ENCODE measurements at places on chromosomes 6 and 20.

DNA sequence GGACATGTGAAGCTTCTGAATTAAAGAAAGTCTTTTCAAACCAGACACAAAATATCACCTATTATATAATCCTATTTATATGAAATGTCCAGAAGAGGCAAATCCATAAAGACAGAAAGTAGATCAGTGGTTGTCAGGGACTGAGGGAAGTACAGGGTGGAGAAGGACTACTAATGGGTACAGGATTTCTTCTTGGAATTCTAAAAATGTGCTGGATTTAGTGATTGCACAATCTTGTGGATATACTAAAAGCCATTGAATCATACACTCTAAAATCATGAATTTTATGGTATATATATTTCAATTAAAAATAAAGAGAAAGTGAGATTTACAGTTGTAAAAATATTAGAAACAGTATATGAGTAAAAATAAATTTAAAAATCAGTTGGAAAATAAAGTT is 18.7 kb upstream of the MC3R start:
- DNase-seq, result no peak

DNA sequence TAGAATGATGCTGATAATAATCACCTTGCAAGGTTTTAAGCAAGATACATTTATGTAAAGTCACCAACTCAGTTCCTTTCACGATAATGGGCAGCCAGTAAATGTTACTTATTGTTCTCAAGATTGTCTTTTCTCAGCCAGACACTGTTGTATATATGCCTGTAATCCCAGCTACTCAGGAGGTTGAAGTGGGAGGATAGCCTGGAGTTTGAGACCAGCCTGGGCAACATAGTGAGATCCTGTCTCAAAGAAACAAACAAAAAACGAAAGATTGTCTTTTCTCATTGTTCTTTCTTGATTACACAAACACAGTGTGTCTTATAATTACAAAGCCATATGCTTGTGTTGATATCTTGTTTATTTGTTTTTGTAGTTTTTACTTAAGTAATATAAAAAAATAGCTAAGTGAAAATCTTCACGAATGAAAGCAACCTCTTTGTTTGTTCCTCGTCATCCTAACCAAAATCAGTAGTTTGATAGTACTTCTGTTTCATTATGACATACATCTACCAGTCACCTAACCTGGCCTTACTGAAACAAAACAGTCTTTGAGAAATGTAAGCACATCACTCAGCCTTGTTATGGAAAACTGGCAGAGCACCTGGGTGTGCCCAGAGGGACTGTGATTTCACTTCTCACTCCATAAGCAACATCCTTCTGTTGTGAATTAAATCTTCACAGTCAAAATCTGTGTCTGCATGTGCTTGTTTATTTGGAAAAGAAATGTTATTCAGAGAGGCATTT is 436.2 kb upstream of the SOX4 start:
- DNase-seq, result no peak

DNA sequence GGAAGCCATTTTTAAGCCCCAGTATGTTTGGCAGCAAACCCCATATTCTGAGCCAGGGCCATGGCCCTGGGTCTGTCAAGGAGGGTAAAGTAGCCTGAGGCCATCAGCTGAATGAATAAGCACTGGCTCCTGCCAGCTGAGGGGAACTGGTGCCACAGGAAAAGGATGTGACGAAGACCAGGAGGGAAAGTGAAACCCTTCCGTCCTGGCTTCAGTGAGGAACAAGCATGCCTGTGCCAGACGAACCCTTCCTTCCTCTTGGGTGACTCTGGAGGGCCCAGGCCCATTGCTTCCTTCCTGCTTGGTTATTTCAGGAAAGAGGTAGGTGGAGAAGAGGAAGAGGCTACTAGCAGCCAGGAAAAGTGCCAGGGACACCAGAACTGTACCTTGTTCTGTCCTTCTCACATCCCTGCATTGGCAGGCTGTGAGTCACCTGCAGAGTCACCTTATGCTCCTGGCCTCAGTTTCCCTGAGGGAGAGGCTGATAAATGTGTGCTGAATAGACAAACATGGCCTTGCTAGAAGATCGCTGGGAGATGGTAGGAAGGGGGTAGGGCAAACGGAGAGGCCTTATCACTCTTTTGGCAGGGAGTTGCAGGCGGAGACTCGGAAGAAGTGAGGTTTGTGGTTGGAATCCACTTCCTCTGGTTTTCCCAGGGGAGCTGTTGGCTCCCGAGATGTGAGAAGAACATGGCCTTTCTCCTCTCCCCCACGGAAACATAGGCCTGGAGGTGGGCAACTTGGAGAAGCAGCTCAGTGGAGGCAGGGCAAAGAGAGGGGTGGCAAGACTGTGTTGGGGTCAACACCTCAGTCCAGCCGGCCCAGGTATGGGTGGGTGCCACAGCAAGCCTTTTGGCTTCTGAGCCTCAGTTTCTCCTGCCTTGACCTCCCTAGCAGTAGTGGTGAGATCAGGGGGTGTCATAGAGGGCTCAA is 37.4 kb downstream of the COX4I2 start:
- no peak for DNase-seq

DNA sequence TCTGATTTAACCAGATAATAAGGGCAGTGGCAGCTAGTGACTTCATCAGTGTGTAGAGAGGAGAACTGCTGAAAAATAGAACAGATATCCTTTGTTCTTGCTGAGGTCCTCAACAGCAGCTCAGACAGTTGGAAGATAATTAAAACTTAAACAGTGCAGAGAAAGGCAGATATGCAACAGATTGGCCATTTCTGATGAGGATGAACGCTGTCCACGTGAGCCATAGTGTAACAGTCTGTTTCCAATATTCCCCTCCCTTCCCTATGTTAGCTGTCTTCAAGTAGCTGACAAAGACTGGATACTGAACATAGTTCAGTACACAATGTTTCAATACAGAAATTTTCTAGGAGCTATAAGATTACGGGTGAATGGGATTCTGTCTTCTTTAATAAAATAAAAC is 291.4 kb downstream of the BTBD9 start:
- no peak for DNase-seq

DNA sequence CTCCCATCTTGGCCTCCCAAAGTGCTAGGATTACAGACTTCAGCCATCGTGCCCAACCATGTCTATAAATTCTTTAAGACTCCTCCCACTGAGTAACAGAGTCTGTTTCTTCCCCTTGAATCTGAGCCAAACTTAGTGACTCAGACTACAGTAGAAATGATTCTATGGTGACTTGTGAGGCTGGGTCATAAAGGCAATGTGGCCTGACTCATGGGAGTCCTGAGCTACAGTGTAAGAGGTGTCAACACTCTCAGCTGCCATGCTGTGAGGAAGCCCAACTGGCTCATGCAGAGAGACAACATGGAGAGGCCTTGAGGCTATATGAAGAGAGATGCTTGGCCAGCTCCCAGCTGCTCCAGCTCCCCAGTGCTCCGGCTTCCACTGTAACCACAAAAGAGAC is 5.2 kb upstream of the NRSN2 start:
- DNase-seq, result no peak

GRCh38 chr6:39905640-39905975 is 28.7 kb downstream of the MOCS1 start:
- no peak for DNase-seq

DNA sequence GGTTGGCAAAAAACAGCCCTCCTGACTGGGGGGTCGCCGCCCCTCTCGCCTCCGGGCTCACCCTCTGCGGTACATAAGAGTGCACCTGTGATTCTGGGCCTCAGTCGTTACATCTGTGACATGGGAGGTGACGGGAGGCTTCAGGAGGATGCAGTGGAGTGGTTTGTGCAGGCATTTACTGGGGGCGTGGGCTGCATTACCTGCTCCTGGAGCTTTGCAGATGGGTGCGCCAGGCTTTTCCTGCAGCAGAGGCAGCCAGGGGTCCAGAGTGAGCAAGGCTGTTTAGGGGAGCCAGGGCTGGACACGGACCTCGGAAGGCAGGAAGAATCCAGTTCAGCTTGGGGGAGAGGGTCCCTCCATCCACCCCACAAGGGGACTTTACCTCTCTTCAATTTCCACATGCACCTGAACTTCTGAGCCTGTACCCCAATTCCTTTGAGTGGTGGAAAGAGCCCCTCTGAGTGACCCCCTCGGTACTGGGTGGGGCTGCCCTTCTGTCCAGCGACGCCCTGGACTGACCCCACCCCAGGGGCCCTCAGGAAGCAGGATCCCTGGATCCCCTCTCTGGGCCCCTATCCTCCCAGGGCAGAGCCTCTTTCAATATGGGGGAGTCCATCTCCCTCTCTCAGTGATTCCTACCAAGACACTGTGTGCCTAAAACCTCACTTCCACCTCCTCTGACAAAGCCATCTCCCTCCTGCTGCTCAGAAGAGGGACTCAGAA is 134.0 kb downstream of the TAF4 start:
- no peak for DNase-seq

- no peak for DNase-seq
Observed at GRCh38 chr6:124795643-124796463, 166.4 kb upstream of the RNF217 start.

- no peak for DNase-seq
Observed at GRCh38 chr20:59571551-59572314, 32.6 kb upstream of the PHACTR3 start.

DNA sequence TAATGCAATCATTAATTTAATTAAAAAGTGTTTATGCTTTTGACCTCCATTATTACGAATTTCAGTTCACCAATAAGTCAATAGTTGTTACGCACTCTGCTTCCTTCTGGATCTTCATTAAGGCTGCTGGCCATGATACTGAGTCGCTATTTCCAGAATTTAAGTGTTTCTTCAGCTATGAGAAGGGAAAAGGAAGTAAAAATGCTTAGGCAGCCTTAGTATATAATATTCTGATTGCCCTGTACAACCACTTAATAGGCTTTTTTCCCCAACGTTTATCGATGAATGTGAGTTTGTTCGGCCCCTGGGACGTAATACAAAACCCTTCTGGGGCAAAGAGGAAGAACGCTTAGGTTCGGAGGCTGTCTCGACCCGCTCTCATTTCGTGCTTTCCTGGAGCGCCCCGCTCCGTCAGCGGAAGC is 644 bp downstream of the OARD1 start:
- no peak for DNase-seq

DNA sequence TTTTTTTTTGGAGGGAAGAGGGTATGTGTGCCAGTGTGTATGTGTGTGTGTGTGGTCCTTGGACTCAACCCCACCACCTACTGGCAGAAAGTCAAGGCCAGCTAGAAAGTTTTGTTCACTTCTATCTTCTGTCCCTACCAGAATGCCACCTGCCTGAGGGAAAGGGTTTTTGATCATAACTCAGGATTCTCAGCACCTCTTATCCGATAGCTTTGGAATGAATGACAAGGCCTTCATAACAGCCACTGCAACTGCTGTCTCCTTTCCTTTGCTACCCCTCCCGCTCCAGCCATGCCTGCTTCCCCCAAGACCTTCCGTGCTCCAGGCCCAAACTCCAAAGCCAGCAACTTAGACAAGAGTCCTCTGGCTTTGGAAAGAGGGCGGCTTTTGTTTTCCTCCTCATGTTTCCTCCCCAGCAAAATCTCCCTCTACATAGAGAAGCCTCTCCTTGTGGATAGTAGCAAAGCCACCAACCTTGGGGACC is 18.7 kb downstream of the BTN3A1 start:
- no peak for DNase-seq

DNA sequence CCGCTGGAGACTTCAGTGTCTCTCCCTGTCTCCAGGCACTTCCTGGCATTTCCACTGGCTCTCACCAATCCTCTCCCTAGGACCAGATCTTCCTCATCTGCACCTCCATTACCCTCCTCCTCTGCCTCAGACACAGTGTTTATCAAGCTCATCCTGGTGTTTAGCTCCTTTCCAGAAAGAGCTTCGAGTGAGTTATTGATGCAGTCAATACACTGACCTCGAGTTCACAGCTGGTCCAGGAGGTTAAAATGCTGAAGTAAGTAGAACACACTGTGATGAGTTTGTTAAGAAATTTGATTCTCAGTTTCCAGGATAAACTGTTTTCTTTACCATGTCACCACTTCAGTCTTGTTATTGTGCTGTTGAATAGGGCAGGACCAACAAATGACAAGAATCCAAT is 42.1 kb upstream of the ARMC2 start:
- DNase-seq, result no peak

GRCh38 chr6:14059791-14060436 is 57.7 kb upstream of the CD83 start:
- no peak for DNase-seq

DNA sequence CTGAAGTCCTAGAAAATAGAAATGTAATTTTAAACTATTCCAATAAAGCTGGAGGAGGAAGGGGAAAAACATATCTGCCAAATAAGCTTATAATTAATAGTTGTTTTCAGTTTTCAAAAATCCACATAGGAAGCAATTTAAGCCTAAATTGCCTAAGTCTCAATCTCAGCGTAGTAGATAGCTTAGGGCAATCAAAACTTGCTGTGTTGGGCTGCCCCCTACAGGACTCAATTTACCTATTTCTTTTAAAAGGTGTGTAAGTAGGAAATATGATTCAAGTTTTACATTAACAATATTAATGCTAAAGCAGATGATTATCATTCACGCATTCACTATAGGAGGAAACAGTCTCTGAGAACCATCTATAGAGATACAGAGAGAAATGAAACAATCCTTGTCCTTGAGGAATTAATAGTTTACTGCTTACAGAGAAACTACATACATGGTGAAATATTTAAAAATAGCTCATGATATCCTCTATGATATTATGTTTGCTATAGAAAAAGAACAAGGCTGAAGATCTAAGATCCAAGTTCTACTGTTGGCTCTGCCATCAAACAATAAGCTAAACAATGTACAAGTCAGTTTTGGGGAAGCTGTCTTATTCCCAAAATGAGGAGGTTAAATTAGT is 102.1 kb downstream of the ATG5 start:
- no peak for DNase-seq

GRCh38 chr6:83711958-83712357 is 3.1 kb upstream of the SNAP91 start:
- DNase-seq, result no peak

DNA sequence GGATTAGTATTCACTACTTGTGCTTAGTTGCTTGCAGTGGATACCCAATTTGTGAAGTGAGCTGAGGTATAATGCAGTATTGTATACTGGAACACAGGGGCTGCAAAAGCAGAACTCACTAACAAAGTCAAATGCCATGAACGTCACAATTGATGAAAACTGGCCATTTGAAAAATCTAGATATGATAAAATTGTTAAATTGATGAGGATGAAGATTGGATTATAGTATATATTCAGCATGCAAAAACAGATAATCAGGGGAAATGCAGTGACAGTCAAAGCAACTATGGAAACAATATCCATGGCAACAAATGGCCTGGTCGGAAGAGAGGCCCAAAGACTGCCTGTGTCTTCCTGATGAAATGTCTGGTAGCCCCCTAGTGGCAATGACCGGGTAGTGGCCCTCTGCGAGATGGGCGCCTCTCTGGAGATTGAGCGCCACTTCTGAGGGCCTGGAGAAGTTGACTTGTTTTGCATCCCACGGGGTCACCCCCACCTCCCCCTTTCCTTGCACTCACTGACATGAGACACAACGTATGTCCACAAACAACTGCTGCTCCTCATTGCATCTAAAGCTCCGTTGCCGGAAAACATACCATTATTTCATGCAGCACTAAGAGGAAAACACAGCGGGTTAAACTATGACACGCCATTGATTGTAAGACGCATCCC is 43.6 kb downstream of the C6orf15 start:
- peak; percentile 18 for DNase-seq

Data from esophagus squamous epithelium (tissue), 5 donors.